ENCODE measurements at places on chromosomes 16 and 17. TPM values are rescaled to one million over a fixed set of nuclear protein-coding genes. Genes with fewer than 3 reads are reported as not detected.

The WSB1 gene
- total RNA-seq: 90.4 TPM

The KCNH4 gene
- total RNA-seq: not detected

The CARD14 gene
- total RNA-seq: 0.48 TPM

The KRT28 gene
- not detected for total RNA-seq

The CACNG3 gene
- not detected for total RNA-seq

The NPIPA3 gene
- total RNA-seq: not detected

The FNDC8 gene
- not detected for total RNA-seq

The ARL16 gene
- 52.0 TPM for total RNA-seq

Data from transverse colon (tissue), 4 donors.